ENCODE measurements at places on chromosomes 4 and X.

DNA sequence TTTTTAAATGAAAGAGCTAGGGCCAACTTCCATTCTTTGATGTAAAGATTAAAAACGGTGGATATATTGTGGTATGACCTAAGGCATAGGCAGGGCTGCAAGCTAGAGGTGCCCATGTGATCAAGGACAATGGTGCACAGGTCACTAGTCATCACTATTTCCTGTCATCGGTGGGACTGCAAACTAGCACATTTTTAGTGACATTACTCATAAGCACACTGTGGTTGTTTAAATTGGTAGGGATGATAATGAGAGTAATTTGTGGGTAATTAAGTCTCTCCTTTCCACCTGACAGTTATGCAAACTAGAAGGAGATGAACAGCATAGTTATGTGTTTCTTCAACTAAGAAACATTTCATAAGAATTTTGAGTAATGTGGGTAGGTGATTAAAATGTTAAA is 85.4 kb downstream of the GPRIN3 start:
- no peak for DNase-seq

DNA sequence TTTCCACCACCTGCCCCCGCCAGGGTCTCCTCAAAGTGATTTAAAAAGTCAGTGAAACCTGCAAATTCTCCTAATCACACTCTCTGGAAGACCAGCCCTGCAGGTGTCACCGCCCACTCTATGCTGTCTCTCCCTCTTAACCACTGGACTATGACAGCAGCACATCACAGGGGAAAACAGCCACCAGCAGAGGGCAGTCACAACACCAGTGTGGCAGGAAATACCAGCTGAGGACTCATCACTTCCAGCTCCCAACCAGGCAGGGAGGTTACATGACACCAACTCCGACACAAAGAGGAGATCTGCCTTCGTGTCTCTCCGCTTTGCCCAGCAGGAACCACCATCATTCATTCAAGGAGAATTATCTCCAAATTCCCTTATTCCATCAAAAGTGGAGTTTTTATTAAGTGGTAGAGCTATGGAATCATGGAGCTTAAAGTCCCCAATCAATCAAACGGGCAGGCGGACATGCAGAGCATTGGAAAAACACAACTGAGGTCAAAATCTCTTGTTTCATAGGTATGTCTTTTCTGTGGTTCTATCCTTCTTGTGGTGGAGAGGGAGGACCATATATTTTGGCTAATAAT is 91.3 kb downstream of the NSUN7 start:
- peak; percentile 53 for DNase-seq

DNA sequence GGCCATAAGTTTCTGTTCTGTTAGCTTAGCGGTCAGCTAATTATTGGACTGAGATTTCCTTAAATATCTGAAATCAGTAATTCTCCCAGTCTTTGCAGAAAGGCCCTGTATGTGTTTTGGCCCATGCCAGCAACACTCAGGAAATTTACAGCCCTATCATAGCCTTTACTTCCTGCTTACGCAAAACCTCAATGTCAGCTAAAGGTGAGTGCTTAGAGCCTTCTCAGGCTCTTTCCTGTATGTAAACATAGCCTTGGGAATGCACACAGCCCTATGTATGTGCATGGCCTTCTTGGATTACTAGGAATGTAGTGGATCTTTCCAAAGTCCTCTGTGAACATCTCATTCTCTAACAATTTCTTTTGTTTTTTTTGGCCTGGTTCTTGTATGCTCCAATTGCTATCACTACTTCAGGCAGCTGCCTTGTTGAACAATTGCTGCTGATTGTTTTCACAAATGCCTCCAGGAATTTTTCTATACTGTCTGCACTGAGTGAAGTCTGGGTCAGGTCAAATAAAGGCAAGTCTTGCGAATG is 200.0 kb downstream of the PPP1R2C start:
- no peak for DNase-seq

DNA sequence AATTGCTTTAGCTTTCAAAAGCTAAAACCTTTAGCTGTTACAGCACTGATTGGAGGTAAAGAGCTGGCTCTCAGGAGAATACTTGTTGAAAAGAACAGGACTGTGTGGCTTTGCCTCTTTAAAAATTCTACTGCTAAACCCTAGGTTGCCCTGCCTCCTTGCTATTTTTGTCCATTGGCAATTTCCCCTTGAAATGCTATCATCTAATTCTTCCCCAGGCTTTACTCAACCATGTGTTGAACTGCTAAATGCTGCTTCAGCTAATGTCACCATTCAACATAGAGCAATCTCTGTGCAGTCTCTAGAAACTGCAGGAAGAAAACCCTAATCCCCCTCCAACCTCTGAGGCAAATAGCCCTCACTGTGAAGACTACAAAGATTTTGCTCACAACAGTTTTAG is 203.7 kb upstream of the ARX start:
- DNase-seq, result no peak

- no peak for DNase-seq
Measured at GRCh38 chr4:84498935-84499623, at the start of gene NKX6-1. NKX6-1 (minus strand) TSS chr4:84499292; CDS start chr4:84498228, 1,064 bp downstream.

GRCh38 chr4:156495091-156495490 is 476.5 kb downstream of the PDGFC start:
- DNase-seq, result no peak

DNA sequence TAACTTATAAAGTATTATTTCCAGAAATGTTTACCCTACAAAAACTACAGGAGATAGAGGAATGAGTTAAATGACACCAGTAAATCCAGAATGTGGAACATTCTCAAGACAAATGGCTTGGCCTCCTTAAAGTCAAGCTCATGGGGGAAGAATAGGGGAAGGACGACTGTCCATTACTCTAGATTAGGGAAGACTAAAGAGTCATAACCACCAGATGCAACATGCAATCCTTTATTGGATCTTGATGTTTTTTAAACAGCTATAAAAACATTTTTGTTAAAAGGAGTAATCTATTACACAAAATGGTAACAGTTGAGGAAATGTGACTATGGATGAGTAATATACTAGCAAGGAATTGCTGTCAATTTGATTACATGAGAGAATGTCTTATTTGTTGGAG is 11.1 kb downstream of the ACOT9 start:
- DNase-seq, result no peak

DNA sequence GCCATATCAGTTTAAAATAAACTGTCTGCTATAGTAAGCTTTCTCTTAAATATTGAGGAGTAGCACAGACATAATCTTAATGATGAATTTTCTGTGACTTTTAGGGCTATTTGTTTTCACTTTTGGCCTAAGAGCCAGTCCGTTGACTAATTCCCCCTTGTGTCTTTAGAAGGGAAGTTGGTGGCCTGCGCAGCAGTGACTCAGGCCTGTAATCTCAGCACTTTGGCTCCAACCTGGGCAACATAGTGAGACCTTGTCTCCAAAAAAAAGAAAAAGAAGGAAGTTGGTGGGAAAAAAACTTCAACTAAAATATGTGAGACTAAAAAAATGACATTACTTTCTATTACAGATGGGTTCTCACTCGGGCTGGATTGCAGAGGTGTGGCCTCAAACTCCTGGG is 3.4 kb downstream of the NCAPG start:
- no peak for DNase-seq

DNA sequence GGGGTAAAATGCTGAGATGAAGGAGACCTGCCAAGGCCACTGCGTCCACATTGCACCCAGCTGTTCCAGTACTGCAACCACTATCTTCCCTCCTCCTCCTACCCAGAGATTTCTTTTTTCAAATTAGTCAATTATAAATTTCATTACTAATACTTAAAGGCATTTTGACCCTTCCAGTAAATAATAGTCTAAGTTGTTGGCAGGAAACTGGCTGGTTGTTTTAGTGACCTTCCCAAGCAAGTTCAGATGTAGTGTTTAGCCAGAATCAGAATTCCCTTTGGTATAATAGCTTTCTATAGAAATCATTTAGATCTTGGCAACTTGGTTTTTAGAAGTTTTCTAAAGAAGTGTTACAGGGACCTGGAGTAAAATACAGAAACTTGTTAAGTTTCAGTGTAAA is 66.0 kb downstream of the AASDH start:
- DNase-seq, result no peak
